ENCODE measurements at places on chromosomes 11 and 22.

DNA sequence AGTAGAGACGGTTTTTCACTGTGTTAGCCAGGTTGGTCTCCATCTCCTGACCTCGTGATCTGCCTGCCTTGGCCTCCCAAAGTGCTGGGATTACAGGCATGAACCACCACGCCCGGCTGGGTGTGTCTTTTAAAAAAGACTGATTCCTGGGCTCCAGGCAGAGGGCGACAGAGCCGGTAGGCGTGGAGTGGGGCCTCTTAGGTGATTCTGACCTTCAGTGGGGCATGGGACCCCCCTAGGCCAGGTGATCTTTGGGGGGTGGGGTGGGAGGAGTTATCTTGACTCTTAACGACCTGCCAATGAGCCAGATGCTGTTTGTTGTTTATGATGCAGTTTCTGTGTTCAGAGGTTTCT lies 12.9 kb upstream of the SORL1-AS1 start:
- no peak for DNase-seq

DNA sequence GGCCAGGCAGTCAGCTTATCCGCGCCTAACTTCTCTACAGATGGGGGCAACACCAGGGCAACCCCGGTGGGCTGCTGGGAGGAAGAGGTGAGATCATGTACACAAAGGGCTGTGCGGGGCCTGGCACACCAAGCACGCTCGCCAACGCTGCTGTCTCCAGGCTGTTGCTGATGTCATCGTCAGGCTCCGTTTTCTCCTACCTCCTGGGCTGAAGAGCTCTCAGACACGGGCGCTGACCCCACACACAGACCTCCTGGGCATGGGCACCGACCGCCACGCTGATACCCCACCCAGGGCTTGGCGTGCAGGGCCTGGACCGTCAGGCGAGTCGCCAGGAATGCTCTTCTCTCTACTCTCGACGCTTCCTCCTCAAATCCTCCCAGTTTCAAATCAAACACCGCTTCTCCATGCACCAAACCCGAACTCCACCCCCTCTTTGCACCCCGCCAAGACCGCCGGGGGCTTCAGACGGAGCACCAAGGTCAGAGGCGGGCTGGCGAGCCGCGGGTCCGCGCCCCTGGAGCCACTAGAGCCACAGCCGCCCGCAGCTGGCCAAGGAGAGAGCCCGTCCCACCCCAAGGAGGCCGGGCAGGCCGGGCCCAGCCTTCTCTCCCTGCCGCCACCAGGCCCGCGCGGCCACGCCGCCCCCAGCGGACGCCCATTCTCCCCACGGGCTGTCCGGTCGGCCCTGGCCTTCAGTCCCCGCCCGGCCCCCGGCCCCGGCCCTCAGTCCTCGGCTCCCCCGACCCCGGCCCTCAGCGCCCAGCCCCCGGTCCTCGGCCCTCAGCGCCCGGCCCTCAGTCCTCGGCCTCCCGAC lies 772 bp downstream of the SBF1 start:
- no peak for DNase-seq

GRCh38 chr22:37917874-37918548 lies 11.9 kb downstream of the MICALL1 start:
- DNase-seq: no peak

GRCh38 chr11:20250644-20251247 lies 90.5 kb upstream of the DBX1 start:
- DNase-seq: no peak

DNA sequence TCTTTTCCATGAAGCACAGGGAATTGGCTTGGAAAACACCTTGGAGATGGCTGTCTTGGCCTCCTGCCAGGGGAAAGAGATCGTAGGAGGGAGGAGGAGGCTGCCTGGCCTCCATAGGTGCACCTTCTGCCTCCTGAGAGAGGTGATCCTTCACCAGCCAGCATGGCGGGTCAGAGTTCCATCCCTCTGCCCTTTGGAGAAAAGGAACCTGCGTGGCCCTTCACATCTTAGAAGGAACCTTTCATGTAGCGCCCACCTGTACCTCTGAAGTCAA lies 58.2 kb upstream of the DRD2 start:
- no peak for DNase-seq

GRCh38 chr11:8384199-8384821 lies 120.6 kb upstream of the LMO1 start:
- no peak for DNase-seq

GRCh38 chr11:94722735-94723134 lies 45.4 kb upstream of the AMOTL1 start:
- DNase-seq: no peak

- no peak for DNase-seq
Observed at GRCh38 chr22:16987822-16988221, 20.2 kb downstream of the GAB4 start.

DNA sequence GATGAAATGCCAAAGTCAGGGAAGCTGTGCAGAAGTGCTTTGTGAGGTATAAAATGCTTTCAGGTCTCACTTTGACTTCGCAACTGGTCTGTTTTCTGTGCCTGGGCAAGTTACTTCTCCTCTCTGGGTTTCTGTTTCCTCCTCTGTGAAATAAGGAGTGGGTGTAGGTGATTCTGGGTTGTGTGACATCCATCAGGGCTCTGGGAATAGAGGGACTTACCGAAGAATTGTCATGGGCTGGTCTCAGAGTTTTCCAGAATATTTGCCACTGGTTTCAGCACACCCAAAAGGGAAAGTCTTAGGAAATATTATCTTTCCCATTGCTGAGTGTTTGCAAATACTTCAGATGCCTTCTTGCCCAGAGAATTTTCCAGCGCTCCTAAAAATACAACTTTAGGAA lies 118.4 kb downstream of the KIAA1671 start:
- DNase-seq: no peak

DNA sequence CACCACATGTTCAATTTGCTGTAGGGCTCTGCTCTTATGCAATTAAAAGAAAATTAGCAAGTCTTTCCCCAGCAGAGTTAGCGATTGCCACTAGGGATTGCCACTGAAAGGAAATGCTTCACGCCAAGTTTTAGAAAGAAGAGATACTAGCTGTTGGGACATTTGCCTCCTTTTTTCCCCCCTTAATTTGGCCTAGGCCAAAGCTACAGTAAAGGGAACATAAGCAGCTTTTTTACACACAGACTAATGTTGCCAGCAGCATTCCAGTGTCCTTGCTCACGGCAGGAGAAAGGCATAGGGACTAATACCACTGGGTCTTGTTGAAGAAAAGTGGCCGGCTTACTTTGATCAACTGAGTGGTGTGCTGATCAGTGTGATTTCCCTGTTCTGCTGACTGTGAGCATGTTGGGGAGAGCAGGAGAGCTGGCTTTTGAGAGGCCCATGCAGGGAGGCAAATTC lies 71.2 kb downstream of the PHF21A start:
- no peak for DNase-seq

DNA sequence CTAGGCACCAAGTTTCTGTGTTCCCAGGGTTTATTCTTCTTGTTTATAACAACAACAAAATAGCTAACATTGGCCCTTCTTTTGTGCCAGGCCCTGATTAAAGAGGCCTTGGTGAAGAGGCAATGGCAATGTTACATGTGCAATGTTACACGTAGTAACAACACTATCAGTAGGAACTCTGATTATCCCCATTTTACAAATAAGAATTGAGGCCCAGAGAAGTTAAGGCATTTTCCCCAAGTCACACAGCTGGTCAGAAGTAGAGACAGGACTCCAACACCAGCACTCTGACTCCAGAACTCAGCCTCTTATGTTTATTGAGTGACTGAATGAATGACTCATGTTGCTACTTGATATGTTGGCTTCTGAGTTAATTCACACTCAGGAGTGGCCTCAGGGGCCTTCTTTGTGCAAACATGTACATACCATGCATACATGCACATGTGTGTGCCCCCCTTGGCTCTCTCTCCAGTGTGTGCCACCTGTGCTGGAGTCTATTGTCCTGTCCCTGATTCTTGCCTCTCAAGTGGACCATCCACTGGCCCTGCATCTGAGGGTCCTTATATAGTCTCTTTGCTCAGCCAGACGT lies 98.4 kb downstream of the TP53I11 start:
- no peak for DNase-seq

- no peak for DNase-seq
Observed at GRCh38 chr22:46117206-46118199, 32.8 kb upstream of the PPARA start.

DNA sequence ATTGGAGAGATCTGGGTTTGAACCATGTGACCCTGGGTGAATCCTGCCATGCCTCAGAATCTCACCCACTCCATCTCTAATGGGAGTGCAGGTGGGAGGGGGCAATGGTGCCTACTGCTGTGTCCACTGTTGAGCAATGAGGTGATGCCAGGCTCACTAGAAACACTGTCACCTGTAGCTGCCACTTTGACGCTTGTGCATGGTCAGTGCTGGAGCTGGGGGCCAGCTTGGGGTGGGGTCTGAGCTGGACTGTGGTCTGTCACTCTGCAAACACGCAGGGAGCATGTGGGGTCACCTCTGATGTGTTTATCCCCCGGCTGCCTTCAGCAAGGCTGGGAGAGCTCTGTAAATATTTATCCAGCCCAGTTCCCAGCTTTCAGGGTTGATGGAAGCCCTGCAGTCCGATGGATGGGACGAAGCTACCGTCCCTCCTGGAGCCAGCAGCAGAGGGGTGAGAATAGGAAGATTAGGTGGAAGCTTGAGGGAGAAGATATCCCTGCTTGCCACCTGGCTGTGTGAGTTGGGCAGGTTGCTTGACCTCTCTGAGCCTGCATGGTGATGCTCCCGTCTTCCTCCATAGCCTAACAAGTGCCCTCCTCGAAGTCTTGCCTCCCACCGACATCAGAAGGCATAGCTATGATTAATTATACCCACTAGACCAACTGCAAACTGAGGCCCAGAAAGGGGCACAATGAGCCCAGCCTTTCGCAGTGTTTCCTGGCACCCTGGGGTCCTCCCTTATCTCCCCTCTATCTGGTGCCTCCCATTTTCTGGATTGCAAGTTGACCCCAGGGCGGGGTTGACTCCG lies 1.7 kb downstream of the MMP11 start:
- no peak for DNase-seq

GRCh38 chr11:117838901-117839300 lies 14.4 kb upstream of the FXYD2 start:
- DNase-seq: no peak

DNA sequence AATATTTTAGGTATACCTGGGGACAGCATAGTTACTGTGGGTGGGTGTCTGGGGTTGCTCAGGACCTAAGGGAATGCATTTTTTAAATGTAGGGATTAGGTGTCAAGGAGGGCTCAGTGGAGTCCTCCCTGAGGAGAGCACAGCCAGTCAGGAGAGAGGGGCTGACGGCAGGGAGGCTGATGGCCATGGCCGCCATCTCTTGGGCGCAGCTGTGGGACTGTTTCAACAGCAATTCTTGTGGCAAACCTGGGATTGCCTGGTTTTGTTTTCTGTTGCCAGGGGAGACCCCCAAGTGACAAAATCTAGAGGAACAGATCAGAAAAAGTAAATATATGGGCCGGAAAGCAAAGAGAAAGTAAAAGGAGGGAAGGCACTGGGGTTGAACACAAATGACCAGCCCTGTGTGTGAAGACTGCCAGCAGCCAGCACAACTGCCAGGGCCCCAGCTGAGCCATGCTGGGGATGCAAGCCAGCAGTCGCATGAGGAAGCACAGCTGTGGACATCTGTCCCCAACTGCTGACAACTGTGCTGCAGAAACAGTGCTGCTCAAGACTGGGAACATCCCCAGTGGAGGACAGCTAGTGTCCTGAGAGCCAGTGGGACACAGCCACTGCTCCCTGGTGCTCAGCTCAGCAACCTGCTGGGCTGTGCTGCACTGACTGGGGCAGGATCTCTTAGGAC lies 10.5 kb downstream of the MIF start:
- peak; percentile 11 for DNase-seq

DNA sequence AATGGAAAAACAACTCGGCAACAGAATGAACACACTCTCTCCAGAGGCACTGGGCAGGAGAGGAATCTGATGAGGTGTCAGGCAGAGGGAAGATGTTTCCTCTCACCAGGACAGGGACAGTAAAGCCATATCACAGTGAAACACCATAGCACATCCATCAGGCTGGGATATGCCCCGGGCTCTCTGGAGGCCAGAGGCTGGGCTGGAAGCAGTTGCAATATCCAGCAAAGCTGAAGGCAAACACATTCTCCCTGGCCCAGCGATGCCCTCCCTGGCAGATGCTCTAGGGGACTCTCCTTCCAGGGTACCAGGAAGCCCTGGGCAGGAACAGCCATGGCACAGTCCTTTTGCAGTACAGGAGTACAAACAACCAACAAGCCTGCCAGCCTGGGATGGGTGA lies 11.1 kb downstream of the RSPH14 start:
- no peak for DNase-seq

DNA sequence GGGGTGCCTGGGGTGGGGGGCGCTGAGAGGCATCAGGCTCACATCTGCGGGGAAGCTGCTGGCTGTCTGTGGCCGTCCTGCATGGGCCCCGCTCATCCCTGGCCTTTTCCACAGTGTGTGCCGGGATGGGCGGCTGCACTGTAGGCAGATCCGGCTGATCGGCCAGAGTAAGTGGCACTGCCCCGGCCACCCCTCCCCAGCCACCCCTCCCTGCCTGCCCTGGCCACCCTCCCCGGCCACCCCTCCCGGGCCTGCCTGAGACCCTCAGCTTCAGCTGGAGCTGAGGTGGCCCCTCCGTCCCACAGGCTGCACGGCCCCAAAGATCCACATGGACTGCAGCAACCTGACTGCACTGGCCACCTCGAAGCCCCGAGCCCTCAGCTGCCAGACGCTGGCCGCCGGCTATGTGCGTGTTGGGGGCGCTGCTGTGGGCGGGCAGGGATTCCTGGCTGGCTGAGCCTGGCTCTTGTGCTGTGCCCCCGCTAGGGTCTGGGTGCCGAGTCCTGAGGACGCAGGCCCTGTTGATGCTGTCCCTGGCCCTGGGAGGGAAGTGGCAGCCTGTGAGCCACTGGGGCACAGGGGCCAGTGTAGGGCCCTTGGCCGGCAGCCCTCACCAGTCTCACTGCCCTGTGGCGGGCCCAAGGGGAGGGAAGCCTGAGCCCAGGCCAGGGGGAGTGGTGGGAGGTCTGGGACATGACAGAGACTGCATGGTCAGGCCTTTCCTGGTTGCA lies 10.9 kb downstream of the MUC2 start:
- no peak for DNase-seq

DNA sequence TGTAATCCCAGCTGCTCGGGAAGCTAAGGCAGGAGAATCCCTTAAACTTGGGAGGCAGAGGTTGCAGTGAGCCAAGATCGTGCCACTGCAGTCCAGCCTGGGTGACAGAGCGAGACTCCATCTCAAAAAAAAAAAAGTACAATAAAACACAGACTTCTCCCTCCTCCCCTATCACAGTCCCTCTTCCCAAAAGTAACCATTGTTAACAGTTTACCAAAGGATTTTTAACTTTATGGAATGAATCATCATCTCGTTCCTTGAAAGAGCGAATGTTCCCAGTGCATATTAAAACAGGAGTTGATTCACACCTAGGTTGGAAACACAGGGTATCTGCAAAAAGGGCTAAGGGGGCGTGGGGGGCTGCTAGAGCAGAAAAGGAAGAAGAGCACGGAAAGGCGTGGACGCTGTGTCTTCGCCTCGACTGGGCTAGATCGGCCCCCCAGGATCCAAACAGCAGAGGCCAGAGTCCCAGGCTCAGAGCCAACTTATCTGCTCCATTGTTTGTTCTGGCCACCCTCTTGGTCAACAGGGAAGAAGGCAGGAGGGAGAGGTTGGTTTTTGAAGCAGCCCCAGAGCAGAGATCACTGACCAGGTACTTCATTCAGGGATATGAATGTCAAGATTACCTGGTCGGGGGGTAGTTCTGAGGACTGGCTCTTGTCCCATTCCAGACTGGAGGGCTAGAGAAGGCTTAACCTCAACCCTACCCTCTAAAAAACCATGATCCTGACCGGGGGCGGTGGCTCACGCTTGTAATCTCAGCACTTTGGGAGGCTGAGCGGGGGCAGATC lies 2.1 kb upstream of the AHNAK start:
- no peak for DNase-seq

GRCh38 chr11:26621132-26621531 lies 49.1 kb upstream of the MUC15 start:
- no peak for DNase-seq
